Tibial artery (tissue), 4 donors: ENCODE measurements at places on chromosomes 6 and 20.

DNA sequence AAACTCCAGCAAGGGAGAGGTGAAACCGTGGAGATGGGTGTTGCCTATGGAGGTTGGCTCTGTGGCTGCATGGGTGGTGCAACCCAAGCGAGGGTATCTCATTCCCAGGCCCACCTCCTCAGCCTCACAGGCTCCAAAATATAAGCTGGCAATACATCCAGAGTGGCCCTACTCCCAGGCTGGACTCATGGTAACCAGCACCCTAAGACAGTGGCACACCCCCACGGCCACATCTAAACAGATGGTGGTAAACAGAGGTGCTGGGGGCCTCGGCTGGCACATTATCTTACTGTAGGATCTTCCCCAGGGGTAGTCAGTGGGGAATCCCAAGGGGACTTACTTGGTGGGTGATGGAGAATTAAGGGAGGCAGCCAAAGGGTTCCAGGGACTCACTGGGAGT, 33.7 kb upstream of the CCND3 start:
- H3K4me3 ChIP-seq, result no peak overlapping the region
- no peak overlapping the region for H3K27ac ChIP-seq
- no peak for DNase-seq
- no peaks in the 10 kb centered on the region for H3K27me3 ChIP-seq
- no peaks in the 10 kb centered on the region for H3K36me3 ChIP-seq

DNA sequence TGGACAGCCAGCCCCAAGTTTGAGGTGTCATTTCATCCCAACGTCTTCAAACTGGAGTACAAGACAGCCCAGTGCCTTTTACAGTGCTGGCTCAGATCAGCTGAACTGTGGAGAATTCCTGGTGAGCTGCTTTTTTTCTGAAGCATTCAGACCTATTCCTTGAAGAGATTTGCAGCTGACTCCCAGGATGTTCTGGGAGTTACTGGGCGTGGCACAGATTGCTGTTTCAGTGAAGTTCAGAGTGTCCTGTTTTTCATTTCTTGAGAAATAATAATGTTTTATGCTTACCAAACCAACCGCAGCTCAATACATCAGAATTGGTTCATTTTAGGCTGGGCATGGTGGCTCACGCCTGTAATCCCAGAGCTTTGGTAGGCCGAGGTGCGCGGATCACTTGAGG, 33.4 kb upstream of the SRPK1 start:
- DNase-seq, result no peak
- H3K27ac ChIP-seq, result no peak overlapping the region
- no peaks in the 10 kb centered on the region for H3K4me1 ChIP-seq
- no peak overlapping the region for H3K4me3 ChIP-seq
- no peaks in the 10 kb centered on the region for H3K36me3 ChIP-seq

DNA sequence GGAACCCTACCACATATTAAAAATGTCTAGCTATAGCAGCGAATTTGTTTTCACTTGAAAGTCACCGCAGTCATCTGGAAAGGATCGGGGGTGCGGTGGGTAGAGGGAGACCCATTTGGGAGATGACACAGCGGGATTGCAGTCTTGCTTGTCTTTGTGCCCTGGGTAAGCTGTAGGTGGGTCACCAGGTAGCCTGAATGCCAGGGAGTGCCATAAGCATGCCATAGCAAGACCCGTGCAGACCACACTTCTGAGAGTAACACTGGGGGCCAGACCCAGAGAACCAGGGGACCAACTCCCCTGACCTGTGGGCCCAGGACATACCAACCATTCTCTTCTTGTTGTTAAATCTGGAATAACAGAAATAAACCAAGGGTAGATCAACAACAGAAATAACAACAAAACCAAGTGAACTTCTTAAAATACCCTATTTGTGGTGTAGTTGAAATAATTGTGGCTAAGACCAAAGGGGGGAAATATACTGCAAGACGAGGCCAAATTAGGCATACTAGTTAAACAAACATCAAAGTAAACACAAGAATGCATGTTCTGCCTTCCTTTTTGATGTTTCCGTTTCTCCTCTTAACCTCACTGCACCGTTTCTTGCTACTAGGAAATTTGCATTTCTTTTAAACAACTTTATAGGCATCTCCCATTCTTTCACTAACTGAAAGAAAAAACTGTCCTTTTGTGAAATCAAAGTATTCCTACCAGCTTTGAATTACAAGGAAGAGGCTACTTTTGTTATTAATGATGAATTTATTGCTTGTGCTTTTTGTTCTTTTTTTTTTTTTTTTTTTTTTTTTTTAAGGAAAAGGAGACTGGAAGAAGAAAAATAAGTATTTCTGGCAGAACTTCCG, 128.2 kb downstream of the SASH1 start:
- H3K36me3 ChIP-seq, result peaks cover 41% of the 10 kb centered on the region
- no peak overlapping the region for H3K4me3 ChIP-seq
- H3K4me1 ChIP-seq, result peaks cover 28% of the 10 kb centered on the region
- DNase-seq, result no peak
- H3K27me3 ChIP-seq, result no peaks in the 10 kb centered on the region
- peak overlapping the region; percentile 36 for H3K27ac ChIP-seq

GRCh38 chr6:101011186-101011585, 130.1 kb upstream of the ASCC3 start:
- H3K4me1 ChIP-seq, result no peaks in the 10 kb centered on the region
- no peaks in the 10 kb centered on the region for H3K27me3 ChIP-seq
- H3K27ac ChIP-seq, result no peak overlapping the region
- no peaks in the 10 kb centered on the region for H3K36me3 ChIP-seq

DNA sequence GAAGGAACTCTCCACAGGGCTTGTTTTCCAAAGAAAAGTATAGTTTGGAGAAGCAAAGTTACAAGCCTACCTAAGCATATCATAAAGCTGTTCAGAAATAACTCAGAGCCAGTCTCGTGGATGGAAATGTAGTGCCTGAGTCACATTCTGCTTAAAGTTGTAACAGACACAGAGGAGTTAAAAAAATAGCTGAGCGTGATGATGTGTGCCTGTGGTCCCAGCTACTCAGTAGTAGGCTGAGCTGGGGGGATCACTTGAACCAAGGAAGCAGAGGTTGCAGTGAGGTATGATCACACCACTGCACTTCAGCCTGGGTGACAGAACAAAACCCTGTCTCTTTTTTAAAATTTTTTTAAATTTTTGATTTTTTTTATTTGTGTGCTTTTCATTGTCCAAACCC, 6.6 kb downstream of the ALDH5A1 start:
- peaks cover 31% of the 10 kb centered on the region for H3K36me3 ChIP-seq
- no peak overlapping the region for H3K4me3 ChIP-seq
- DNase-seq, result no peak
- H3K27ac ChIP-seq, result no peak overlapping the region
- H3K4me1 ChIP-seq, result no peaks in the 10 kb centered on the region

DNA sequence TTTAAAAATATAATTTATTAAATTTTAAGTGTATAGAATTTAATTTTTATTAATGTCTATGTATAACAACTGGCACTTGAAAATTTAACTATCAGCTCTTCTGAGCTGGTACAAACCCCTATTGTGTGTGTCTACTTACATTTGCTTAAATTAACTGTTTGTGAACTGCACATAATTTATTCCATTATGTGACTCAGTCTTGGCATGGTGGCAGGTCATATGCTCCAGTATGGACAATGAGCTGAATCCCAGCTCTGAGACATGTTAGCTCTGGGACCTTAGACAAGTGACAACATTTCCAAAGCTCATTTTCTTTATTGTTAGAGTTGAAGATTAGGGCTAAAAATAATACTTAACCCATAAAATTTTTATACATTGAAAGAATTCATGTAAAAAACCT, 526.1 kb upstream of the MARCKS start:
- no peak for DNase-seq
- no peak overlapping the region for H3K27ac ChIP-seq
- H3K4me3 ChIP-seq, result no peak overlapping the region
- no peaks in the 10 kb centered on the region for H3K4me1 ChIP-seq

- DNase-seq, result no peak
- no peaks in the 10 kb centered on the region for H3K4me1 ChIP-seq
Observed at GRCh38 chr6:98959631-98960030, 11.9 kb upstream of the FBXL4 start.

- no peak overlapping the region for H3K4me3 ChIP-seq
- no peaks in the 10 kb centered on the region for H3K4me1 ChIP-seq
- H3K27ac ChIP-seq, result no peak overlapping the region
- no peak for DNase-seq
- no peaks in the 10 kb centered on the region for H3K27me3 ChIP-seq
Observed at GRCh38 chr6:50663806-50664205, 49.5 kb upstream of the TFAP2D start.

DNA sequence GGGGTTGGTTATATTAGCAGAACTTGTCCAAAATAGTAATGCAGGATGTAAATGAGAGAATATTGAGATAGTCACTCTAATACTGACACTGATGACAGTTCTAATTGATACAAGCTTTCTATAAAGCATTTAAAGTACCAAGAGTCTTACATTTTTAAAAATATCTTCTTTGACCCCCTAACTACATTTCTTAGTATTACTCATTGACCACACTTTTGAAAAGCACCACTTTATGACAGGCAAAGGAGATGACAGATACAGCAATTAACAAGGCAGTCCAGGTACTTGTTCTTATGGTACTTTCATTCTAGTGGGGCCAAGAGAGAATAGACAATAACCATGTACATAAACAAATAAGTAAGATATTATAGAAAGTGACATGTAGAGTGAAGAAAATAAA, 139.4 kb upstream of the EYA4 start:
- no peaks in the 10 kb centered on the region for H3K36me3 ChIP-seq
- no peak overlapping the region for H3K4me3 ChIP-seq
- DNase-seq, result no peak
- no peaks in the 10 kb centered on the region for H3K4me1 ChIP-seq

GRCh38 chr20:63690003-63690897, 6.2 kb upstream of the TNFRSF6B start:
- DNase-seq, result no peak
- no peak overlapping the region for H3K4me3 ChIP-seq
- peaks cover 35% of the 10 kb centered on the region for H3K36me3 ChIP-seq
- peaks cover 4% of the 10 kb centered on the region for H3K4me1 ChIP-seq

GRCh38 chr6:3910106-3910663, 61.0 kb downstream of the FAM50B start:
- H3K4me3 ChIP-seq, result no peak overlapping the region
- no peaks in the 10 kb centered on the region for H3K4me1 ChIP-seq
- H3K36me3 ChIP-seq, result no peaks in the 10 kb centered on the region
- H3K27ac ChIP-seq, result peak overlapping the region; percentile 61
- no peaks in the 10 kb centered on the region for H3K27me3 ChIP-seq

- H3K4me1 ChIP-seq, result peaks cover 10% of the 10 kb centered on the region
- H3K27me3 ChIP-seq, result no peaks in the 10 kb centered on the region
- H3K36me3 ChIP-seq, result no peaks in the 10 kb centered on the region
- H3K4me3 ChIP-seq, result no peak overlapping the region
- no peak for DNase-seq
Observed at GRCh38 chr6:53300656-53301551, 47.8 kb downstream of the ELOVL5 start.

- H3K4me1 ChIP-seq, result peaks cover 6% of the 10 kb centered on the region
- no peaks in the 10 kb centered on the region for H3K36me3 ChIP-seq
- no peaks in the 10 kb centered on the region for H3K27me3 ChIP-seq
- H3K4me3 ChIP-seq, result no peak overlapping the region
Observed at GRCh38 chr6:57252975-57253374, 30.9 kb upstream of the RAB23 start.

- no peaks in the 10 kb centered on the region for H3K4me1 ChIP-seq
- H3K4me3 ChIP-seq, result no peak overlapping the region
- DNase-seq, result no peak
- H3K36me3 ChIP-seq, result peaks cover 23% of the 10 kb centered on the region
- H3K27me3 ChIP-seq, result no peaks in the 10 kb centered on the region
- no peak overlapping the region for H3K27ac ChIP-seq
Observed at GRCh38 chr20:33622705-33623365, 39.3 kb upstream of the C20orf144 start.

GRCh38 chr20:57198132-57199072, 68.0 kb downstream of the BMP7 start:
- H3K27me3 ChIP-seq, result peaks cover 28% of the 10 kb centered on the region
- H3K4me3 ChIP-seq, result no peak overlapping the region
- H3K27ac ChIP-seq, result no peak overlapping the region
- H3K36me3 ChIP-seq, result no peaks in the 10 kb centered on the region
- H3K4me1 ChIP-seq, result no peaks in the 10 kb centered on the region

GRCh38 chr20:37919389-37920040, 16.6 kb downstream of the VSTM2L start:
- H3K4me3 ChIP-seq, result no peak overlapping the region
- no peaks in the 10 kb centered on the region for H3K27me3 ChIP-seq
- peaks cover 9% of the 10 kb centered on the region for H3K4me1 ChIP-seq
- DNase-seq, result no peak
- no peak overlapping the region for H3K27ac ChIP-seq

DNA sequence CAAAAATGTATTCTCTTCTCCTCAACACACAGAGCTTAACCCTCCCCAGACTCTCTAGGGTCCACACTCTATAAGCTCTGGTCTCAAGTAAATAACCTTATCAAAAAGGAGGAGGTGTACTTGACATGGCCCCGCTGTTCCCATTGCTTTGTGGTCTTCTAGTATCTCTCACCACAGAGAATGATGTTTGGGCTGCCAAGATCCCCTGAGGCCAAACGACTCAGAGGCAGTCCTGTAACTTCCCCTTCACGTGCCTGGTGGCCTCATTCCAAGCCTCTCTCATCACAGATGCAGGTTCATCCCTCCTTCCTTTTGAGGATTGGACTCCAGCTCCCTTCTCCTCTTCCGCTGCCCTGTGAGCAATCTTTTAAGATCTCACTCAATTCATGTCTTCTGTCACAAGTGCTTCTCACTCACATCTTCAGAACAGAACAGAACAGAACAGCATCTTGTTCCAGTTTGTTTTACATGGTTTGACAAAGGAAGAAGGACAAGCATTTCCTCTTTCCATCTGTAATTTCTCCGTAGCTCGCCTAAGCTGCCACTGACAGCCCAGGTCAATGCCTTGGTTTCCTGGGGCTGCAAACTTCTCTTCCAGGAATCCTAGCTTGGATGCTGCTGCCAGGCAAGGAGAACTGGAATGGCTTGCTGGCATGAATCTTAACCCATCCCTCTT, 541.5 kb downstream of the CD83 start:
- no peak overlapping the region for H3K27ac ChIP-seq
- H3K36me3 ChIP-seq, result no peaks in the 10 kb centered on the region
- no peaks in the 10 kb centered on the region for H3K4me1 ChIP-seq
- peaks cover 13% of the 10 kb centered on the region for H3K27me3 ChIP-seq
- H3K4me3 ChIP-seq, result no peak overlapping the region
- DNase-seq, result no peak

DNA sequence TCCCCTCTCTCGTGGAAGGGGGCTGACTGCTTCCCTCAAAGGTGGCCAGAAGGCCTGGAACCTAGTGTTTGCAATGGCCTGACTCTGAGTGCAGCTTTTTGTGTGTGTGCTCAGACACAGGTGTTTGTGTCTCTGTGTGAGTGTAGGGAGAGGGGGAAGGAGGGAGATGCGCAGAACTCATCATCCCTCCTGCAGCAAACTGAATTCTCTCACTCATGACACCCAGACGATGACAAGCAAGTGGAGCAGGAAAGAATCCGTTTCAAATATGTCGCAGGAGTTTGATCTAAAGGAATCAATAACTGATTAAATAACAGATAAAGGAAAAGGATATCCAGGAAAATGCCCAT, 101.4 kb downstream of the TNFAIP3 start:
- H3K27me3 ChIP-seq, result no peaks in the 10 kb centered on the region
- no peak overlapping the region for H3K4me3 ChIP-seq
- H3K27ac ChIP-seq, result no peak overlapping the region
- no peaks in the 10 kb centered on the region for H3K36me3 ChIP-seq
- no peak for DNase-seq

- H3K4me3 ChIP-seq, result no peak overlapping the region
- peaks cover 4% of the 10 kb centered on the region for H3K4me1 ChIP-seq
- H3K36me3 ChIP-seq, result no peaks in the 10 kb centered on the region
- H3K27ac ChIP-seq, result no peak overlapping the region
- H3K27me3 ChIP-seq, result no peaks in the 10 kb centered on the region
Observed at GRCh38 chr6:83514866-83515466, 2.6 kb downstream of the PRSS35 start.

GRCh38 chr20:63553933-63554290, at the start of gene FNDC11:
Gene FNDC11 (plus strand): TSS chr20:63554159. CDS start chr20:63555664, 1,505 bp downstream.
- H3K36me3 ChIP-seq, result peaks cover 8% of the 10 kb centered on the region
- no peak within 1 kb of the TSS for H3K27ac ChIP-seq
- H3K27me3 ChIP-seq, result peaks cover 46% of the 10 kb centered on the region
- peaks cover 8% of the 10 kb centered on the region for H3K4me1 ChIP-seq
- peak within 1 kb of the TSS; percentile 49 for H3K4me3 ChIP-seq
- no peak for DNase-seq
